ENCODE measurements at places on chromosomes 13 and 19. TPM values are rescaled to one million over a fixed set of nuclear protein-coding genes. Genes with fewer than 3 reads are reported as not detected.

SLC7A9 gene
- not detected for total RNA-seq

ADGRE3 gene
- not detected for total RNA-seq

PTGIR gene
- 3.7 TPM for total RNA-seq

OR10H3 gene
- not detected for total RNA-seq

STOML3 gene
- not detected for total RNA-seq

PHF11 gene
- total RNA-seq, result 18.5 TPM

MBD3L2 gene
- not detected for total RNA-seq

SYMPK gene
- total RNA-seq, result 38.3 TPM

ZNF433 gene
- 4.5 TPM for total RNA-seq

MEF2B gene
- not detected for total RNA-seq

KDELR1 gene
- total RNA-seq, result 80.3 TPM

OR10H2 gene
- not detected for total RNA-seq

MISP3 gene
- total RNA-seq, result 0.29 TPM

ZNF579 gene
- 5.1 TPM for total RNA-seq

ZNF418 gene
- 2.4 TPM for total RNA-seq

PNMA8B gene
- 0.14 TPM for total RNA-seq

S1PR5 gene
- not detected for total RNA-seq

IGFL1 gene
- total RNA-seq, result not detected

TRMT1 gene
- total RNA-seq, result 36.4 TPM

ZNF43 gene
- total RNA-seq, result 14.1 TPM

CGB3 gene
- not detected for total RNA-seq

MAP3K10 gene
- total RNA-seq, result 7.3 TPM
